Immature natural killer cell (primary cell): ENCODE measurements at places on chromosomes 7 and 10. TPM values are rescaled to one million over a fixed set of nuclear protein-coding genes. Genes with fewer than 3 reads are reported as not detected.

DNA sequence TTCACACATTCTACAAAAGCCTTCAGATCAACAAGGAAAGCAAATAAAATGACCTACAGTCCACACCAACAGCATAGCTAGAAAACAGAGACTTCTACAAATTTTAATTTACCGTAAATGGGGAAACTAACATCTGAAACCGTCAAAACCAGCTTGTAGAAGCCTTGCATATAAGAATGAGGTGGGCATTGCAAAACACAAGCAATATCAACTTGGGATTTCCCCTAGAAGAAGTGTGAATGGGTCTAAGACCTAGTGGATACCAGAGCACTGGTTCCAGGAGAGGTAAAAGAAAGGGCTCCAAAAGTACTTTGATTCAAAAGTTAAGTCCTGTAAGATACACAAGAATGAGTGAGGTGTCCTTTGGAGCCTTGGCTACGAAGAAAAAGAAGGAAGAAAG lies 18.7 kb downstream of the RTKN2 start:
- H3K36me3 ChIP-seq, result no peaks in the 10 kb centered on the region
- peaks cover 4% of the 10 kb centered on the region for H3K4me1 ChIP-seq
- H3K4me3 ChIP-seq, result no peak overlapping the region
- peaks cover 2% of the 10 kb centered on the region for H3K27me3 ChIP-seq
- DNase-seq, result no peak

DNA sequence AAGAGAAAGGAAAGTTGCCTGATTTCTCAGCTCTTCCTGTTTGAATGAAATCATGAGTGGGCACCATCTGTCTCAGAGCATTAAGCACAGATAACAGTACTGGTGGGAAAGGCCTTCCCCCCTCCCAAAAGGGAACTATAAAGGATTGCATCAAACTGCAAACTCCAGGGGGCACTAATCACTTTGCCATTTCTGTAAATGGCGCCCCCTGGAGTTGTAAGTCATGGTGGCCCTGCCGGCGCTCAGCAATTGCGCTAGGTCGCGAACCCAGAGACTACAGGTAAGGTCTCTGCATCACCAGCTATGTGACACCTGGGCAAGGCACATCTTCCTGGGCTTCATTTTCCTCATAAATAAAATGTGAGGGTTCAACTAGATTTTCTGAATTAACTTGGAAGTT lies 11.1 kb downstream of the LRRC4 start:
- no peak overlapping the region for H3K4me3 ChIP-seq
- DNase-seq, result no peak
- H3K4me1 ChIP-seq, result no peaks in the 10 kb centered on the region
- H3K36me3 ChIP-seq, result peaks cover 10% of the 10 kb centered on the region
- H3K27ac ChIP-seq, result no peak overlapping the region

GRCh38 chr10:34384372-34384771 lies 430.7 kb downstream of the PARD3 start:
- no peaks in the 10 kb centered on the region for H3K4me1 ChIP-seq
- no peaks in the 10 kb centered on the region for H3K27me3 ChIP-seq
- no peak for DNase-seq
- no peaks in the 10 kb centered on the region for H3K36me3 ChIP-seq
- H3K4me3 ChIP-seq, result no peak overlapping the region

DNA sequence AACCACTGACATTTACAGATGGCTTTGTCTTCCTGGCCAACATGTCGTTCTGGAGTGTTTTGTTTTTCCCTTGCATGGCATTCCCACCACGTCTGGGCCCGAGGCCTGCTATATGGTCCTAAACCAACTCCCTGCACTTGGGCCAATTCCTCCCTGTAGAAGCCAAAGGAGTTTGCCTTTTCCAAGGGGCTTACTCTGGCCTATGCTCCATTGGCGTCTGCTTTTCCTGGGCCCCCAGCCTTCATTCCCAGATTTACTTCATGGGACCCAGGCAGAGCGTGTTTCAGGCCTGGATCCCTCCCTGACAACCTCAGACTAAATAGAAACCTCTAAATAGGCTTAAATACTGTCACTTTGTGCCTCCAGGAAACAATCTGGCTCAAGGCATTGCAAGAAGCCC lies 60.7 kb downstream of the MINDY4 start:
- DNase-seq, result no peak
- no peaks in the 10 kb centered on the region for H3K4me1 ChIP-seq
- no peaks in the 10 kb centered on the region for H3K36me3 ChIP-seq
- H3K27me3 ChIP-seq, result peaks cover 4% of the 10 kb centered on the region
- no peak overlapping the region for H3K27ac ChIP-seq

GRCh38 chr10:72435570-72435969 lies 80.9 kb upstream of the DNAJB12 start:
- H3K4me3 ChIP-seq, result no peak overlapping the region
- H3K4me1 ChIP-seq, result no peaks in the 10 kb centered on the region
- peaks cover 2% of the 10 kb centered on the region for H3K27me3 ChIP-seq
- peaks cover 13% of the 10 kb centered on the region for H3K36me3 ChIP-seq
- no peak for DNase-seq
- H3K27ac ChIP-seq, result no peak overlapping the region

SLC29A3 gene
- 7.9 TPM for polyA plus RNA-seq

GRCh38 chr10:68963151-68963550 lies 7.2 kb downstream of the DDX21 start:
- H3K36me3 ChIP-seq, result peaks cover 29% of the 10 kb centered on the region
- no peaks in the 10 kb centered on the region for H3K27me3 ChIP-seq
- DNase-seq, result no peak
- peaks cover 22% of the 10 kb centered on the region for H3K4me1 ChIP-seq

DNA sequence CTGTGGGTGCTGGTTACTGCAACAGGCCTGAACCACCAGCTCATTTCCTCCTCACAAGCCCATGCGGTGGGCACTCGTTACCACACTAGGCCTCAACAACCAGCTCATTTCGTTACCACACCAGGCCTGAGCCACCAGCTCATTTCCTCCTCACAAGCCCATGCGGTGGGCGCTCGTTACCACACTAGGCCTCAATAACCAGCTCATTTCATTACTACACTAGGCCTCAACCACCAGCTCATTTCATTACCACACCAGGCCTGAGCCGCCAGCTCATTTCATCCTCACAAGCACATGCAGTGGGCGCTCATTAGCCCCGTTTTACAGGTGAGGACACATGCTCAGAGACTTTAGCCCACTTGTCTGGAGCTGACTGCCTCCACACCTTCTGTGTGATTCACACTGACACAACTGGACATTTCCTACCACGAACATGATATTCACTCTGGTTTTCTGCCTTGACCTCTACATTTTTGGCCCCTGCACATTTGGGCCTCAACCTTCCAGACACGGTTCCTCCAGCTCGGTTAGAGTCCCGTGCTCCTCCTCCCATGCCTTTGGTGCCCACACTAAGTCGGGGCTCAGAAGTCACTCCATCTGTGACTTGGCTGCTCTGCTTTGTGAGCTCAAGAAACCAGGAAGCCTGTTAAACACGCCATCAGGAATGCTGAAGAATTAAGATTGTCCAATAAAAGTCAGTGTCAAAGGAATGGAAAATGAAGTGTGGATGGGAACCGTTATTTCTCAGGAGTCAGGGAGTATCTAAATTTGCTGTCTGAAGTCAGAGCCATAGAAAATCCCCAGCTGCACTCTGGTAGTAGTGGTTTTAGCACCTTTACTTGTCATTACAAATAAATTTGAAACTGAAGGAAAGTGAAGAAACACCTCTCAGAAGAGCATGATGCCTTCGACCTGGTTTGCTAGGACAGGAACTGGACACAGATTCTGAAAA lies 55.8 kb upstream of the LANCL2 start:
- H3K4me1 ChIP-seq, result peaks cover 55% of the 10 kb centered on the region
- DNase-seq, result peak; percentile 83
- no peaks in the 10 kb centered on the region for H3K36me3 ChIP-seq
- H3K27me3 ChIP-seq, result peaks cover 37% of the 10 kb centered on the region

DNA sequence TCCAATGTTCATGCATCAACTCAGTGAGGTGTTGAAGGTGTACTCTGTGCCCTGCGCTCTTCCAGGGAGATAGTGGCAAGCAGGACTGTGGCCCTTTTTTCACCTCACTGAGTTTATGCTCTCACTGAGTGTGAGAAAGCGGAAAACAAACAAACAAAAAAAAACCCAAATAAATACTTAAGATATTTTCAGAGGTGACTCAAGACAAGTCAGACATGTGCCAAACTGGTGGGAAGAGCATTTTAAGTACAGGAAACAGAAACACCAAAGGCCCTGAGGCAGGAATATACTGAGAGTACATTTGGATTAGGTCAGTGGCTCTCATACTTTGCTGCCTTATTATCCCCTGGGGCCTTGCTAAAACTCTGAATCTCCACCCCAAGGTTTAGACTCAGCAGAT lies 111.9 kb upstream of the IGFBP3 start:
- DNase-seq, result no peak
- no peaks in the 10 kb centered on the region for H3K4me1 ChIP-seq
- H3K27me3 ChIP-seq, result no peaks in the 10 kb centered on the region
- no peak overlapping the region for H3K4me3 ChIP-seq
- H3K36me3 ChIP-seq, result no peaks in the 10 kb centered on the region

DNA sequence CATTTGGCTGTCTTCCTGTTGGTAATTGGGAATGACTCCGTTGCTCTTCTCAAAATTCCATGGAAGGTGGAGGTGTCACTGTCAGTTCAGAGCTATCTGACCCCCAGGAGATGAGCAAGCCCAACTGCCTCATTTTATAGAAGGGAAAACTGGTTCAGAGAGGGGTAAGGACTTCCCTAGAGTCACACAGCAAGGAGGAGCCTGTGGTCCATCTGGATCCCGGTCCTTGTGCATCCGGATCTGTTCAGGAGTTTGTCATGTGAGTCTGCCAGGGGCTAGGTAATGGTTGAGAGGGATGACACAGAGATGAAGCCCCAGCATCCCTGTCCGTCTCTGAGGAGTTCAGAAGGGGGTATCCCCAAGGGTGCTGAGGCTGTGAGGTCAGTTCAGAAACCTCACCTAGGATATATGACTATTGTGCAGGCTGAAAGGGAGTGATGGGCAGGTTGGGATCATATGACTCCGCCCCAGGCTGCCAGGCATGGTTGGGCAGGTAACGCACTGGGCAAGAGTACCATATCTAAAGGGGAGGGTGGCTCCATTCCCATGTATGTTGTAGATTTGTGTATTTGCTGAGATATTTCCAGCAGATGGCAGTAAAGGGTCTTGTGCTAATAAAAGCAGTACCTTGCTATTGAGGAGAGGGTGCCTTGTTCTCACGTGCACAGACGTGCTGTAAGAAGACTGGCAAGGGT lies 16.0 kb upstream of the SLC29A3 start:
- H3K36me3 ChIP-seq, result no peaks in the 10 kb centered on the region
- H3K4me3 ChIP-seq, result no peak overlapping the region
- H3K27ac ChIP-seq, result no peak overlapping the region
- no peaks in the 10 kb centered on the region for H3K4me1 ChIP-seq
- peak; percentile 26 for DNase-seq
- H3K27me3 ChIP-seq, result peaks cover 5% of the 10 kb centered on the region

PRKCQ gene
- 20.2 TPM for polyA plus RNA-seq

AGMO gene
- not detected for polyA plus RNA-seq

GRCh38 chr10:113053881-113054280 lies 103.8 kb downstream of the TCF7L2 start:
- H3K27me3 ChIP-seq, result no peaks in the 10 kb centered on the region
- no peak overlapping the region for H3K4me3 ChIP-seq
- no peaks in the 10 kb centered on the region for H3K36me3 ChIP-seq
- H3K27ac ChIP-seq, result no peak overlapping the region
- DNase-seq, result no peak

NME8 gene
- 2.6 TPM for polyA plus RNA-seq

CH25H gene
- not detected for polyA plus RNA-seq

- no peak for DNase-seq
- peaks cover 9% of the 10 kb centered on the region for H3K27me3 ChIP-seq
- peaks cover 41% of the 10 kb centered on the region for H3K4me1 ChIP-seq
Measured at GRCh38 chr10:112442063-112442462, 4.7 kb downstream of the ZDHHC6 start.

DNA sequence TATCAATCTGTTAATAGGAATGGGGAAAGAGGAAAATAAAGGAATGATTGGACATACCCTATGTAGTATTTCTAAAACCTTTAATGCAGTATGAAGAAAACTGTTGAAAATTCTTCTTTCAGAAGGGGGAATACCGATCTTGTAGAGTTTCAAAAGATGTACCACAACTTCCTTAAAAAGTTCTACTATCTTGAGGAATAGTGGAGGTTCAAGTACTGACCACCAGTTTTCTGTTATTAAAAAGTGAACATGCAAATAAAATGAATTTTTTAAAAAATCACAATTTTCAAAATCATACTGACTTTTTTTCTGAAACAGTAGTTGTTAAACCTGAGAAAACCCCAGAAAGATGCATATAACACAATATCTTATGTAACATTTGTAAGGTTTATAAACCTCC lies 86.5 kb downstream of the HERC4 start:
- peaks cover 2% of the 10 kb centered on the region for H3K27me3 ChIP-seq
- H3K36me3 ChIP-seq, result peaks cover 13% of the 10 kb centered on the region
- no peak overlapping the region for H3K27ac ChIP-seq
- no peak overlapping the region for H3K4me3 ChIP-seq

GRCh38 chr7:74690474-74690873 lies 33.0 kb downstream of the GTF2I start:
- H3K27me3 ChIP-seq, result no peaks in the 10 kb centered on the region
- peaks cover 8% of the 10 kb centered on the region for H3K36me3 ChIP-seq
- no peak overlapping the region for H3K4me3 ChIP-seq
- no peak overlapping the region for H3K27ac ChIP-seq

GRCh38 chr7:114740941-114741340 lies 181.0 kb upstream of the MDFIC start:
- no peak overlapping the region for H3K4me3 ChIP-seq
- DNase-seq, result no peak
- no peaks in the 10 kb centered on the region for H3K27me3 ChIP-seq
- H3K27ac ChIP-seq, result no peak overlapping the region
- no peaks in the 10 kb centered on the region for H3K4me1 ChIP-seq

DNA sequence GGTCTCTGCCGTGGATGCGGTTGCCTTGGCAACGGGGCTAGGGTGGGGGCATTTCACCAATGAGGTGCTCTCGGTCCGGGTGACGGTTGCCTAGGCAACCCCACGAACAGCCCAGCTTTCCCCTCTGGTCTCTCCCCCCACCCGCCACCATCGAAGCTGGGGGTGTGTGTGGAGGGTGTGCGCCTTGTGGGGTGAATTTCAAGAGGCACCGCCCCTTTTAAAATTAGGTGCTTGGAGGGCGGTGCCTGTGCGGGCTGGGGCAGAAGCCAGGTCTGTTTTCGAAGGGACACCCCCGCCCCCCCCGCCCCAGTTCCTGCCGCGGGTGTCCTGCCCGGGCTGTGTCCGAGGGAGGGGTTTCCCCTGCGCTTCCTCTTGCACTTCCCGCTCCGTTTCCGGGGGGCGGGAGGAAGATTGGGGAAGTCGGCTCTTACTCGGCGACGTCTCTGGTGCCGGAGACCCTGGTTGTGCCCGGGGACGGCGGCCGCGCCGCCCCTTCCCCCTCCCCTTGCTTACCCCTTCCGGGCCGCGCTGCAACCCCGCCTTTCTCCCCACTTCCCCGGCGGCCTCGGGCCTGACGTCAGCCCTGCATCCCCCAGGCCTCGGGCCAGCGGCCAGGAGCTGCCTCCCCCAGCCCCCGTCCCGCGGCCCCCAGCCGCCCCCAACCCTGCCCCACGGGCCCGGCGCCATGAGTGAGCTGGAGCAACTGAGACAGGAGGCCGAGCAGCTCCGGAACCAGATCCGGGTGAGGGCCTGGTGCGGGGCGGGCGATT lies 2.2 kb downstream of the GNB2 start:
- H3K36me3 ChIP-seq, result peaks cover 11% of the 10 kb centered on the region
- H3K27me3 ChIP-seq, result peaks cover 24% of the 10 kb centered on the region
- peak overlapping the region; percentile 89 for H3K4me3 ChIP-seq
- DNase-seq, result peak; percentile 90
- H3K4me1 ChIP-seq, result peaks cover 30% of the 10 kb centered on the region
- peak overlapping the region; percentile 88 for H3K27ac ChIP-seq
